IPS-NIHi11 (cell line): ENCODE measurements at places on chromosomes 7 and 10.

GRCh38 chr10:110977662-110978061 is 58.3 kb downstream of the SHOC2 start:
- no peak for DNase-seq

GRCh38 chr7:138478499-138478908 is 18.4 kb downstream of the TRIM24 start:
- no peak for DNase-seq

- DNase-seq: no peak
Measured at GRCh38 chr7:30914596-30914995, 2.9 kb downstream of the AQP1 start.

- DNase-seq: peak; percentile 30
Measured at GRCh38 chr10:61835069-61835945, 66.2 kb upstream of the ARID5B start.

DNA sequence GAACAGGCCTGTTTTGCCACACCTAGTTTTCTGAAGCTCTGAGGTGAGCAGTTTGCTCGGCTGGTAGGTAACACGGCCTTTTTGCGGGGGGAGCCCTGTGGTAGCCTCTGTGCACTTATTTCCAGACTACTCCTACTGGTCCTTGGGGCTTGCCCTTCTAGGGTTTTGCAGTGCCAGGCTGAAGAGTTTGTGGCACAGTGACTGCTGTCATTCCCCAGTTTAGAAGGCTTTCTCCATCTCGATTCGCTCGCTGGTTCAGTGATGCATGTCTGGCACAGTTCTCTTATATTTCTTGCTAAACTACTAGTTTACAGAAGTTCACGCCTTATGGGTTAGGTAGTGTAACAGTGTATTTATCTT is 711 bp downstream of the KIF20B start:
- peak; percentile 11 for DNase-seq

DNA sequence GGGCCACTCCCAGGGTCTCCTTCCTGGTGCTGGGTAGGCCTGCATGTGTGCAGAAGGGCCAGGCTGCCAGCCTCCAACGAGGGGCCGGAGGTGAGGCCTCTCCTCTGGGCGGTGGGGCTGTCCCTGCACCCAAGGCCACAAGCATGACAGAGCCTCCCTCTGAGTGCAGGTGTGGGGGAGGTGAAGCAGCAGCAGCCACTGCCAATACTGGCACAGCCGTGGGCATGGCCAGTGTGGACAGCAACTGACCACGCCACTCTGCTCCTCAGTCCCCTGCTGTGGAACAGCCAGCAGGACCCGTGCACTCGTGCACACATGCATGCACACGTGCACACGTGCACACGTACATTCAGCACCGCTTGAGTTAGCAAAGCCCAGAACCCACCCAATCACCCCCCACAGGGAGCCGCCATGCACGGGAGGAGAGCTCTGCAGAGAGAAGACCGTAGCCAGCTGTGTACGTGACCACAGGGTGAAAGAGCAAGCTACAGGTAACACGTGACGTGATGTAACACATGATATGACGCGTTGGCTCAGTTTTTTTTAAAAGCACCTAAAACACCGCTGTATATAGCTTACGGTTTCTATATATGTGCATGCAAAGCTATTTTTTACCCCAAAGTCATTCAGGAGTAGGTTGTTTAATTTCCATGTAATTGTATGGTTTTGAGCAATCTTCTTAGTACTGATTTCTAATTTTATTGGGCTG is 23.1 kb downstream of the PAPOLB start:
- no peak for DNase-seq

GRCh38 chr7:73978661-73979563 is 49.1 kb upstream of the ELN start:
- DNase-seq: peak; percentile 87

DNA sequence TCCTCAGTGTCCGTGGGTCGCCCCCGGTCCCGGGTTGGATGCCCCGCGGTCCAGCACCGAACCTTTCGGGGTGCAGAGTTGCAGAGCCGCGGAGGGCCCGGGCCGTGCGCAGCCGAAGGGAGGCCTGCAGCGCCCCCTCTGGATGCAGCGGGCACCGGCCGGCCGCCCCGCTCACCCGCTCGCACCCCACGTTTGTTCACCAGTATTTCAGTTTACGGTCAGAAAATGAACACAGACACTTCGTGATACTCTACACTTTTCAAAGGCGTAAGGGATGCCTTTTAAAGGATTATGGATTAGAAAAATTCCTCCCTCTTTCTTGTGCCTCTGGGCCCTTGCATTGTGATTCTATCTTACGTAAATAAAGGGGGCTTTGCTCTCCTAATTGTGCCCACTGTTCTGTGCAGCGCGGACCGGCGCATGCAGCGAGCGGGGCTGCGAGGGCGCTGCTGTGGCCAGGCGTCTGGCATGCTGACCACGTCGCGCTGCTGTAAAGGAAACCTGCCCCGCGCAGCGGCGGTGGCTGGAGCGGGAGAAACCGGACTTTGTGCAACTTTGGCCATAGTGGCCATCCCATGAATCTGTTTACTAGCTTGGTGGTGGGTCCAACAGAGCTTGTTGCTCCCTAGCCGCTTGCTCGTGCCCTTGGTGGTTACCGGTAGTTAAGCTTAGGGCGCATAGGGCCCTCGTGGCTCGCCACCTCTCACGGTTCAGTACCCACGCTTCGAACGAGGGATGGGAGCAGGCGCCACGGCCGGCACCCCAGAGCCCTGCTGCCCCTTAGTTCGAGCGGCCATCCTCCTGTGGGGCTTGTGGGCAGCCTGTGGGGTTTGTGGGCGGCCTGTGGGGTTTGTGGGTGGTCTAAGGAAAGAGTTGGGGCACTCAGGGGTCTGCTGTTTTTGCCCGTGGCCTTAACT is 739 bp upstream of the MEST start:
- peak; percentile 68 for DNase-seq

DNA sequence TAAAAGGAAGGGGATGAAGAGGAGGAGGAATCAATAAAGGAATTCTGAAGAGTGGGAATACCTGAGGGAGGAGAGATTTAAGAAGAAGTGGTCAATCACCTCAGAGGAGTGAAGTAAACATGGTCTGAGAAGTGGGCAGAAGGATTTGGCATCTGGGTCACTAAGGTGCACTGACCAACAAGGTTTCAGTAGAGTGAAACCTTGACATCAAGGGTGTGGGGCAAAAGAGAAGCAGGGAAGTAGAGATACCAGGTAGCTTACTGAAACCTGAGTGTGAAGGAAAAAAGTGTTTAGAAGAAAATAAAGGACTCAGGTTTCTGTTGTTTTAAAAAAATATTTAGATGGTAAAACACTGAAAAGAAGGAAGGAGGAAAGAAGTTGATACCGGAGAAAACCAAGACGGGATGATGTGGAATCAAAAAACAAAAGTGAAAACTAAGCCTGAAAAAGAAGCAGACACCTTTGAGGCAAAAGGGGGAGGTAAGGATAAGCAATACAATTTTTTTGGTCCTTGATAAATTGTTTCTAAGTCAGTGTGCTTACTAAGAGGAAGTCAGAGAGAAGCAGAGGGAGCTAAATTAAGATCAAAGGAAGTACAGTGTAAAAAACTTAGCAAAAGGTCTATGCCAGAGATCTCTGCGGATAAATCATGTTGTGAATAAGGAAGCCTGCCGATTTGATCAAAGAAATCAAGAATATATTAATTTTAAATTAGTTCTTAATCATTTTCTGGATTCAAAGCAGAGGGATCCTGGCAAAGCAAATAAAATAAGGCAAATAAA is 137.2 kb upstream of the GPR22 start:
- DNase-seq: no peak

- DNase-seq: no peak
Measured at GRCh38 chr10:131876017-131876416, 24.8 kb upstream of the PPP2R2D start.

- peak; percentile 73 for DNase-seq
Measured at GRCh38 chr7:923108-924041, 31.1 kb downstream of the ADAP1 start.

- no peak for DNase-seq
Measured at GRCh38 chr7:87505122-87505521, 29.6 kb upstream of the ABCB4 start.

GRCh38 chr10:6228010-6228511 is 25.3 kb downstream of the PFKFB3 start:
- DNase-seq: no peak

GRCh38 chr7:106484562-106484961 is 176.4 kb downstream of the CCDC71L start:
- DNase-seq: no peak

- no peak for DNase-seq
Measured at GRCh38 chr10:73871295-73872189, 2.8 kb downstream of the CAMK2G start.

DNA sequence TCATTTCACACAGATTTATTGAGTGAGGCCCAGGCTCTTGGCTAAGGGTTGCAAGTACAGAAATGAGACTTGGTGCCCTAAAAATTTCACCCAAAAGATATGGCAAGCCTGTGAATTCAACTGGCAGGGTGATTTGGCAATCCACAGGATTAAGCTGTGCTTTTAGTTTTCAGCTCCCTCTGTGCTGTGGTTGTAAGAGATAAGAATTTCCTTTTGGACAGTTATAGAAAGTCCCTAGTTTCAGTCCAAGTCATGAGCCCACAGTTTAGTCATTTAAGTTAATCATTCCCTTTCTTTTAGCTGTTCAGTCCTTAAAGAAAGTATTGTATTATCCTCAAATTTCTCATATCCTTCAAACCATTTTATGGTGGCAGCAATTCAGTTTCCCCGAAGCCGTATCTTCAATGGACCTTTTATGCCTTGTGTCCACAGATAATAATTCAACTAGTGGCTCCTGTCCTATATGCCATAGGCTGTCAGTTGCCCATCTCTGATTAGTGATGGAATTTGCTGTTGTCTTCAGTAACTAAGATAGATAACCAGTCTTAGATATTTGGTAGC is 73.4 kb upstream of the NAMPT start:
- DNase-seq: no peak

- DNase-seq: no peak
Measured at GRCh38 chr10:687583-688311, 1.7 kb downstream of the DIP2C start.

DNA sequence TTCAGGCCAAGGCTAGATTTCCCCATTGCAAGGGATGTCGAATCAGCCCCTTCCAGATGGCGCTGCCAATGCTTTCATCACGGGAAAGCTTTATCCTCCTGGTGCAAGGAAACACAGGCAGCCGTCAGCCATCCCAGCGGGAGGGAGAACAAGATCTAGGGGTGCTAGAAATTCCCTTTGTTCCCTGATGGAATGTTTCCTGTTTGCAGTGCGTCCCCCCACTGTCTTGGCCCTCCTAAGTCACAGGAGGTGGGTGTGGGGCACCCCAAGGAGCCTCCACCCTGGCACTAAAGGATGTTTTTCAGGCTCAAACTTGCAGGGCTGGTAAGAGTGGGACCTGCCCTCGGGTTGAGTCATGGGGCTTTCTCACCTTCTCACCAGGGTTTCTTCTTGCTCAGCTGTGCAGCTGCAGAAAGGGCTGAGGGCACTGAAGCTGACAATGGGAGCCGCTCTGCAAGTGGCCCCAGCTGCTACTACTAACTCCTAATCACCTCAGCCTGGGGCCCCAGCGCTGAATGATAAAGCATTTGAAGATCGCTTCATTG is 103.6 kb downstream of the PRPF18 start:
- DNase-seq: no peak

GRCh38 chr10:63261496-63261895 is 128.4 kb downstream of the NRBF2 start:
- DNase-seq: no peak

GRCh38 chr7:50409856-50410745 is 40.0 kb downstream of the FIGNL1 start:
- DNase-seq: no peak

GRCh38 chr7:85554236-85555178 is 367.7 kb upstream of the SEMA3D start:
- DNase-seq: peak; percentile 40

GRCh38 chr7:139976838-139977656 is 85.7 kb downstream of the PARP12 start:
- DNase-seq: no peak

GRCh38 chr7:111732923-111733322 is 170.6 kb upstream of the IMMP2L start:
- DNase-seq: no peak

GRCh38 chr7:132527467-132528410 is 48.5 kb downstream of the PLXNA4 start:
- no peak for DNase-seq

- no peak for DNase-seq
Measured at GRCh38 chr10:31020209-31020608, 11.5 kb downstream of the ZNF438 start.

GRCh38 chr7:82714883-82715282 is 271.3 kb upstream of the CACNA2D1 start:
- DNase-seq: no peak
